ENCODE measurements at places on chromosomes 6 and 20.
A peak's percentile ranks its signal among the peaks of the same experiment; 100 is the strongest.

GRCh38 chr6:161117308-161117707 lies 125.7 kb downstream of the MAP3K4 start:
- peak; percentile 89 for DNase-seq

- no peak for DNase-seq
Measured at GRCh38 chr6:108194503-108194902, 28.7 kb downstream of the NR2E1 start.

GRCh38 chr6:107103082-107103481 lies 12.2 kb downstream of the BEND3 start:
- DNase-seq: no peak

DNA sequence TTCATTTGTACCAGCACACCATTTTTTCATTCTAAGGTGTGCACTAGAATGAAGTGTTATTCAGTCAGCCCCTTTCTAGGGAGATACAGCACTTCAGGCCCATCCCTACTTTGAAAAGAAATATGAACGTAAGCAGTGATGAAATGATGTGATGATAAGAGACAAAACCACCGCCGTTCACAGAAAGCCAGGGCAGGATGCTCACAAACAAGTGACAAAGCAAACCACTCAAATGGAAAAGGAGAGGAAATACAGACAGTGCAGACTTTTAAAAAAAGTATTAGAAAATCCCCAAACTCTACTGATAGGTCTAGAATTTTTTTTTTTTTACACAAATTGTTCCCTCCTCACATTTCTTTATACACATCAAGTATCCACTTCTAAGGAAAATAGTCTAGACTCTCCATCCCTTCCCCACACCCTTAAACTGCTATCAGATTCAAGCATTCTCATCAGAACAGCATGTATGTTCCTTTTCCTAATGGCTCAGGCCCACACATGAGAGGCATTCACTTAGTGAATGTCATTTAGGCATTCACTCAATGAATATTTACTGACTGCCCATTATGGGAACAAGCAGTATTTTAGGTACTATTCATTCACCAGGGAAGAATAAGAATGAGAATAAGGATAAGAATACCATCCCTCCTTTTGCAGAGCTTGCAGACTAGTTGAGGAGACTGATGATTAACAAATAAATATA lies 243.5 kb downstream of the GMPR start:
- no peak for DNase-seq

GRCh38 chr20:2130683-2131082 lies 29.1 kb downstream of the STK35 start:
- DNase-seq: no peak

DNA sequence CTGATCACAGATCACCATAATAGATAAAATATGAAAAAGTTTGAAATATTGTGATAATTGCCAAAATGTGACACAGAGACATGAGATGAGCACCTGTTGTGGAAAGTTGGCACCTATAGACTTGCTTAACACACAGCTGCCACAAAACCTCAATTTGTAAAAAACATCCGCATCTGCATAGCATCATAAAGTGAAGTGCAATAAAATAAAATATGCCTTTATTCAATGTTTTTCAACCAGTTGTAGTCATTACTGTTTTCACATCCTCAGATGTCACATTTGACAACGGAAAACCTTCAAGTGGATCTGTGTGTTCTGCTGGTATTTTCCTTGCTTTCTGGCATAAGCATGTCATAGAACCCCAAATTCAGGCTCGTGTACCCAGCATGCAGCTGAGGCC lies 50.2 kb upstream of the IFNGR1 start:
- DNase-seq: no peak

DNA sequence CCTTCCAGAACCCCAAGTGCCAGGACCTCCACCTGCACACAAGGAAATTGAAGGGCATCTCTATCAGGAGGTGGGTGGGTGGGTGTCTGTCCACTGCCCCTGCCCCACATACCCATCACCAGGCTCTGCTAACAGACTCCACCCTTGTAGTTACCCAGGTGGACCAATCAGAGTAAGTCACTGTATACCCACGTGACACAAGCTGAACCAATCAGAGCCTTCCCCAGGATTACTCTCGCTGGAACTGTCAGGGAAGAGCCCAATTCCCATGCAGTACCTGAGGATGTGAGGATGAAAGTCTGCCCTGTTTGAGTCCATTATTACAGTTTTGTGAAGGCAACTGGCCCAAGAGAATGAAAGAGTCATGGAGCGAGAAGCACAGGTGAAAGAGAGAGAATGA lies 4.2 kb downstream of the OCSTAMP start:
- no peak for DNase-seq

GRCh38 chr6:45803071-45803470 lies 212.6 kb downstream of the CLIC5 start:
- peak; percentile 84 for DNase-seq

DNA sequence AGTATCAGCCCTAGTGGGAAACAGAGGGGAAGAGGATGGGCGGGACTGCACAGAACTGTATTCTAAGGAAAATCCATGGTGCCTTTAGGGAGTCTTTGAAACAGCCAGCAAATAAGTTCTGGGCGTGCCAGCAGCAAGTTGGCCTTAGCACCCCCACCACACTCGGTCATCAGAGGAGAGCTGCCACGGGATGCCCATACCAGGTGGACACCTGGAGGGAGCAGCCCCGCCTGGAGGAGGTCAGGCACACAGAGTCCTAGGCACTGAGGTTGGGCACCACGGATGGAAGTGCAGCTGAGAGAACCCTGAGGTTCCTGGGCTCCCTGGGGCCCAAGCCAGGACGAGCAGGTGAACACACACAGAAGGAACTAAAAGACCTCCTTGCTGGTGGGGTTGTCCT lies 180.8 kb upstream of the PROKR2 start:
- DNase-seq: no peak

DNA sequence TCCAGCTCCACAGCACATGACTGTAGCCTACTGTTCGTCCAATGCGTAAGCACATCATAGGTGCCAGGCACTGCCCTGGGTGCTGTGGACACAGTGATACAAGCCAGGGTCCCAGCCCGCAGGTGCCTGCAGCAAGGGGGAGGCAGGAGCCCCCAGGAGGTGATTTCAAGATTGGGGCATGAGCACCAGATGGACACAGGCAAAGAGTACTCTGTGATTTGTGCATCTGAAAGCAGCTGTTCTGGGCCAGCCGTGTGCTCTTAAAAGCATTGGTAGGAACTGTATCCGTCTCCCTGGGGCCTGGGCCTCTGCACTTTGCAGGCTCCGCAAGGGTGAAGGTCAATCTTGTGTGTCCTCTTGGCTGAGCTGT lies 149.8 kb downstream of the SYCP2 start:
- no peak for DNase-seq

GRCh38 chr20:47358672-47359529 lies 2.4 kb upstream of the ZMYND8 start:
- peak; percentile 72 for DNase-seq

DNA sequence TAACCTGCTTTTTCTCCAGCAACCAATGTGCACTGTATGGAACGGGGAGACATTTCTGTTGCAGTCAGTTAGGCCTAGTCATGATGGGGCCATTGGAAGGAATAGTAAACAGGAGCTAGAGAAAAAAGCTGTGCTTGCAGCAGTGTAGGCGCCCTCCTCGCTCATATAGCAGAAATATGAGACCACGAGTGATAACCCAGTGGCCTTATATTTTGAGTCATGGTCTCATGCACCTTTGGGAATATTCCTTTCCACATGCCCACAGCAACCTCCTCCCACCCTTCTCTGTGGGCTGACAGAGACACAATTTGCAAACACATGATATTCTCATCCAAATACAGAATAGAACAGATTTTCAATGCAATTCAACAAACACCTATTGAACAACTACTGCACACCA lies 248.9 kb upstream of the CITED2 start:
- peak; percentile 70 for DNase-seq

DNA sequence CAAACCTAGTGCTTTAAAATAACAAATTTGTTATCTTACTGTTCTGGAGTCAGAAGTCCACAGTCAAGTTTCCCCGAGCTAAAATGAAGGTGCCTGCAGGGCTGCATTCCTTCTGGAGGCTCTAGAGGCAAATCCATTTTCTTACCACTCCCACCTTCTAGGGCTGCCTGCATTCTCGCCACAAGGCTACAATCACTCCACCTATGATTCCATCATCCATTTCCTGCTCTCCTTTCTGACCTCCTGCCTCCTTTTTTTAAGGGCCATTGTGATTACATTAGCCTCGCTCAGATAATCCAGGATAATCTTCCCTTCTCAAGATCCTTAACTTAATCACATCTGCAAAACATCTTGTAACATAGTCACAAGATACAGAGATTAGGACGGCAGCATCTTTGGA lies 42.4 kb upstream of the SIRT5 start:
- no peak for DNase-seq

- peak; percentile 6 for DNase-seq
Measured at GRCh38 chr20:39960522-39961428, 728.3 kb downstream of the MAFB start.

- no peak for DNase-seq
Measured at GRCh38 chr6:170282512-170283158, 8.2 kb downstream of the DLL1 start.

DNA sequence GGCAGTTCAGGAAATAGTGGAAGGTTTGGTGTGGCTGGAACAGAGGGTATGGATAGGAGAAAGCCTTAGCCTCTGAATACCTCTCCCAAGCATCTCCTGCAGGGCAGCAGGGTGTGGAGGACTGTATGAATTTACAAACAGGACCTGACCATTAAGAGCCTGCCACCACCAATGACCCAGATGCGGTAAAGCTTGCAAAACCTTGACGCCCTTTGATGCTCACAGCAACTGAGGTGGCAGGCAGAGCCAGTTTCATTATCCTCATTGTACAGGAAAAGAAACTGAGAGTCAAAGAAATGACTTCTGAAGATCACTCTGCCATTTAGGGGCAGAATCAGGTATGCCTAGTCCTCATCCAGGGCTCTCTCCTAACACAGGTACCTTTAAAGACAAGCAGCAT lies 2.4 kb downstream of the HM13 start:
- DNase-seq: no peak

GRCh38 chr6:56499095-56499494 lies 143.6 kb downstream of the DST start:
- no peak for DNase-seq

Data from suppressor macrophage (primary cell).